ENCODE measurements at places on chromosomes 16 and 17.

- DNase-seq: no peak
These were observed 25.0 kb upstream of the ATP2A3 start for GRCh38 chr17:3989041-3989886.

DNA sequence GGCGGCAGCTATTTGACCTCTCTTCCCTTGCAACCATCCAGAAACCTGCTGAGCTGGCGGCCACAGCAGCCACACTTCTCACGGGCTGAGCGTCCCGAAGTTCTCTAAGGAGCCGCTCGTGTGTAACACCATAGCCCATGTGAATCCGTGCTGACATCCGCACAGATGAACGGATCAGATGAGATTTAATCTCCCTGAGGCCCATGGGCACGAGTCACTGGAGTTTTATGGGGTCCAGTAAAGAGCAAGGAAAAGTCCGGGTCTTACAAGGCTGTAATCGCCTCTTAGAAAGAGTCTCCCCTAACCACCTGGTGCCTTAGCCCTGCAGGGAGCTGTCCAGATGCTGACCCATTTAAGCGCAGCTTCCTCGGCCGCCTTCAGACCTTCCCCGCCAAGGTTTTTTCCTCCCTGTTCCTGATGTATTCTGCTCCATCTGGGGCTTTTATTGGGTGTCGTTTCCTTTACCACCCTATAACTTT is 5.5 kb upstream of the CACNG5 start:
- peak; percentile 19 for DNase-seq

GRCh38 chr17:45946841-45947256 is 52.2 kb upstream of the STH start:
- no peak for DNase-seq

DNA sequence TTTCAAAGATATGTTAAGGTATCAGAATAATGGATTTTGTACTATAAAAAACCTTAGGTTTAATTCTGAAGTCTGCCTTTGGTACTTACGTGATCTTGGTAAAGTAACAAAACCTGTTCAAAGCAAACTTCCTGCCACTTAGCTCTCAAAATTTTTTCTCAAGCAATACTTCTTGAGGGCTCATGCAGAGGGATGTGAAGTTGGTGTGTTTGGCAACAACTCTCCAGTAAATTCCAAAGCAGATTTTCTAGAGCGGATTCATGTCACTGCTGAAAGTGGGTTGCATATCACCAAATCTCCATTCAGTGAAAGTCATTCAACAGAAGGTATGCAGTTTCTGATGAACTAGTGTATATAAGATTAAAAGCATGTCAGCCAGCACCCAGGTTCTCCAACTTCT is 856.7 kb downstream of the CDH8 start:
- no peak for DNase-seq

DNA sequence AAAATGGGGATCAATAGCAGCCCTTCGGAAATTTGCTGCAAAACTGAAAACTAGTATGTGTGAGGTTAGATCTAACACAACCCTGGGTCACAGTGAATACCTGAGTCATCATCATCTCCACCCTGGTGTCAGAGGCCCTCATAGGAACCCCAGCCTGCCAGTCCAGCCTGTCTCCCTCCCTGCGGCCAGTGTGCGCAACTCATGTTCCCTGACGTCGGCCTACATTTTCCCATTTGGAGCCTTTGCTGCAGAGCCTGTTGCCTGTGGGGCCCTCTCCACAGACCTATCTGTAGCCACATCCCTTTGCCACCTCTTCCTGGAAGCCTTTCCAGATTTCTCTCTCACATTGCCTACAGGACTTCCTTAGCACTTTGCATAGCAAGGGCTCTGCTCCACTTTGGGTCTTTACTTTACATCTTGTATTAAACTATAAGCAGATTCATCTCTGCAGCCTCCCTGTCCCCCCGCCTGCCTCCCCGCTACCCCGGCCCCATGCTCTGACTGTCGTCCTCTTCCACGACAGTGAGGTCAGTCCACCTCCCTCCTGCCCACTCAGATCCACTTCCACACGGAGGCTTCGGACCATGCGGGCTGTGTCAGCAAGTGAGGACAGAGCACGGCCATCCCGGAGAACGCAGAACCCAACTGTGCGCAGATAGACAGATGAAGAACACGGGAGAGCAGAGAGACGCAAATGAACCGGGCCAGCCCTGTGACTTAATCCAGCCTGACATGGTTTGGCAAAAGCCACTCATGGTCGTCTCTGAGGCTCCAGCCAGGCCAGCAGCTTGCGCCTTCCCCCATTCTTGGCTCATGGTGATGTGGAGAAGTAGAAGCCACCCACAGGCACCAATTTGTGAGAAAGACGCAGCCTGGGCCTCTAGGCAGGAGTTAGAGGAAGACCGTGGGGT is 31.0 kb downstream of the NGFR start:
- no peak for DNase-seq

DNA sequence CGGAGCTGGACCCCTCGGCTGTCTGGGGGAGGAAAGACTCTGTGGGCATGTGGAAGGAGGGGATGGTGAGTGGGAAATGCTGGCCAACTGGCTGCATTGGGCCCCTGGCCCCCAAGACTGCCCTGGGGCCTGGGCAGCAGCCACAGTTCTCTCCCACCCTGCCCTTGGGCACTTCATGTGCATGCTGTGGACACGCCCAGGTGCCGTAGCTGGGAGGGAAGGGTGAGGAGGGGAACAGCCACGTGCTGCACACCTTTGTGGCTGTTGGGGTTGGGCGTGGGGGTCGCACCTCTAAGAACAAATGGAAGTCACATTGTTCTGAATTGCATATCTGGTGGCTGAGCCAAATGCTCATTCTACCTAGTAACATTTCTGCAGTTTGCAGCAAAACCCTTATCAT is 11.9 kb upstream of the ZNHIT3 start:
- no peak for DNase-seq

DNA sequence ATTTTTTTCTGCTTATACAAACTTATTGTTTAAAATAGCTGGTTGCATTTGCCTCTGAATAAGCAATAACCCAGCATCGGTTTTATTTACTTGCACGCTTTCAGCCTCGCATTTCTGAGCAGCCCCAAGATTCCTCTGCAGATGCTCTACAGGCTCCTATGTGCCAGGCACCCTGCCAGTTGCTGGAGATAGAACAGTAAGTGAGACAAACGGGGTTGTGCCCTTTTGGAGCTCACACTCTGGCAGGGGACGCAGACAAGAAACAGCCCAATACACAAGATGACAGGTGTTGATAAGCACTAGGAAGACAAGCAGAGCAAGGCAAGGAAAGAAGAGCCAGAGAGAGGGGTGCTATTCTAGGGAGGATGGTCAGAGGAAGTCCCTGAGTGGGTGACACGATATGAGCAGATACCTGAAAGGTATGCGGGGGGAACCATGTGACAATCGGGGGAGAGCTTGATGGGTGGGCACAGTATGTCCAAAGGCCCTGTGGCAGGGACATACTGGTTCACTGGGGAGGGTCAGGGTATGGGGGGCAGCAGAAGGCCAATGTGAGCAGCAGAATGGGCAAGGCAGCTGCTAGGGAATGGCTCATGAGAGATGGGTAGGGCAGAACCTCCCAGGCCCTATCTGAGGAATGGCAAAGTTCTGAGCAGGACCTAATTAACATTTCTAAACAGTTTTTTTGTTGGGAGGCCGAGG is 18.7 kb upstream of the ADORA2B start:
- DNase-seq: no peak

- no peak for DNase-seq
These were observed 9.2 kb upstream of the ACSF3 start for GRCh38 chr16:89084411-89084810.

DNA sequence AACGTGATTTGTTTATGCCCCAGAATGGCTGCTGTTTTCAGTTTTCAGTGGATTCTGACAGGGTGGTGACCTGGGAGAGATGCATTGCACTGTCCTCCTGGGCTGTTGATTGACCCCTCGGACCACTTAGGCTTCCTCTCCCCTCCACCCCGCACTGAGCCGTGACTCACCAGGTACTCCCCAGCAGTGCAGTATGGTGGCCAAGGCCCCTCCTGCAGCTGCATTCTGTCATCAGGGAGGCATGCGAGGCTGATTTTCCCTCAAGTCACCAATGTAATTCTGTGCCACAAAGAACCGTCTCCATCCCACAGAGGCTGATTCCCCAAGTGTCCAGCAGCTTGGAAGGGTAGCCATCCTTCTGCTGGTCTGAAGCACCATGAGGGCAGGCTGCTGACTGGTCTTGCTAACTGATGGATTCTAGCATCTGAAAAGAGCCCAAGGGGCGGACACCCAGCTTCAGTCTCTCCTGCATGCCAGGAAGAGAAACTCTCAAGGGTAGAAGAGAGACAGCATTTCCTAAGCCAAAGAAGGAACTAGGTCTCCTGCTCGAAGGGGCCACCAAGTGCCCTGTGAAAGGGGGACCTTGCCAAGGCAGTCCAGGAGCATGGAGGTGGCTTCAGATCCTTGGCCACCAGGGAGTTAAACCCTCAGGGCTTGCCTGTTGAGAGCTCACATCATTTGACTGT is 148.1 kb downstream of the SOCS1 start:
- peak; percentile 41 for DNase-seq

GRCh38 chr16:10770907-10771306 is 27.3 kb downstream of the NUBP1 start:
- no peak for DNase-seq

- no peak for DNase-seq
These were observed 51.3 kb upstream of the ADORA2B start for GRCh38 chr17:15893658-15894024.
